Memory B cell (primary cell): ENCODE measurements at places on chromosomes 11 and 22.
A peak's percentile ranks its signal among the peaks of the same experiment; 100 is the strongest.

GRCh38 chr11:82701847-82702520 is 31.7 kb downstream of the FAM181B start:
- DNase-seq = peak; percentile 7

DNA sequence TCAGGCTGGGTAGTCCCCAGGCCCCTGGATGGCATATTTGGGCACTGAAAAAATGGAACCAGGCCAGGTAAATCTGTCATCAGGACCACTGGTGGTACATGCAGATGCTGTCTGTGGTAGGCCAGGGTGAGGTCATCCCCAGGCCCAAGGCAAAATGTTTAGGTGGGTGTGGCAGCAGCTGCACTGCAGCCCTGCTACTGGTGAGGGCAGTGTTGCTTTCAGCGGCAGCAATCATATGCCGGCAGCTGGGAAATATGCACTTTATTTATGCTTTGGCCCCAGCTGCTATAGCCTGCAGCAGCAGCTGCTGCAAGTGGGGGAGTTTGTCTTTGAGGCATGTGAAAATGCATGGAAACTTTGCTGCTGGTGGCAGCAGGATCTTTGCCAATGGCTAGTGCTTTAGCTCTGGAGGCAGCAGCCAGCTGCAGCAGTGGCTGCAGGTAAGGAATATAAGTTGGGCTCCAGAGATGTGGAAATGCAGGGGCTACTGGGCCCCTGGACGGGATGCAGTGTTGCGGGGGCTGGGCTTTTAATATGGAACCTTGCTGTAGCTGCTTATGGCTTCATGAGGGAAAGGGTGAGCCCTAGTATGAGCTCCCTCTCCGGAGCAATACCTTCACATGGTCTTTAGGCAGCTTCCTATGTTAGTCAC is 365.7 kb upstream of the CADM1 start:
- no peak for DNase-seq

DNA sequence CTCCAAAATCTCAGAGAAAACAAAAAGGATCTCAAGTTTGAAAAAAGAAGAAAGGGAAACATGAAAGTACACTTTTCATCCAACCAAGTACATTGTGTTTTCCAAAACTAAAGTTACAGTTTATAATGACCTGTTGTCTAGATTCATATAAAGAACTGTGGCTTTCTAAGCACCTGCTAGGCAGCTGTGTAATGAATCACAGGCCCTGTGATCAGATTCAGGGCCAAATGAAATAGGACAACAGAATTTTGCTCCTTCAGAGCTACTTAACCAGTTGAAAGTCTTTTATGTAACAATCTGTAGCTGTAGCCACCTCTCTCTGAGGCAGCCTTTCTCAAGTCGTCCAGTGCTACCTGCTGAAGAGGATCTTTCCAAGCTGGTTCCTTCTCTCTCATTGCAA is 960.0 kb upstream of the RAG2 start:
- DNase-seq = no peak

DNA sequence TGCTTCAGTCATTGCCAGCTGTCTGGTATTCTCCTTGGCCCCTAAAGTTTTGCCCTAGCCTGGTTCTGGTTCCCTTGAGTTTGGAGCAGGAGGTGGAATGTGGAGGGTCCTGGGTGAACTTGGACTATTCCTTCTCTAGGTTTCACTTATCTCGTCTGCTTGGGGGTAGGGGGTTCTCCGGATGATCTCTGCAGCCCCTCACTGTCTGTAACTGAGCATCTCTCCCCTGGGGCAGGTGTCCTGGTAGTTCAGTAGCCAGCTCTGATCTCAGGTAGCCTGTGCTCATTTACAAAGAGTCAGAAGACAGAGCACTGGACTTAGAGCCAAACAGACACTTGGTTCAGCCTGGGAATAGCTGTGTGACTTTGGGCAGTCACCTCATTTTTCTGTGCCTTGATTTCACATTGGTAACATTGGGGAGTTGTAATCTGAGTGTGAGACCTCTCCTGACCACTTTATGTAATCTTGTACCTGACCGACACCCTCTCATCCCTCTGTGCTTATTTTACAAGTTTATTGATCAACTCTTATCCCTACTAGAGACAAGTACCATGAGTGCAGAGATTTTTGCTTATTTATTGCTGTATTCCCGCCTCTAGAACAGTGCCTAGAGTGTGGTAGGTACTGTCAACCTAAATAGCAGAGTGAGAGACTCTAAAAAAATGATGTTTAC is 804 bp downstream of the CCDC134 start:
- no peak for DNase-seq

DNA sequence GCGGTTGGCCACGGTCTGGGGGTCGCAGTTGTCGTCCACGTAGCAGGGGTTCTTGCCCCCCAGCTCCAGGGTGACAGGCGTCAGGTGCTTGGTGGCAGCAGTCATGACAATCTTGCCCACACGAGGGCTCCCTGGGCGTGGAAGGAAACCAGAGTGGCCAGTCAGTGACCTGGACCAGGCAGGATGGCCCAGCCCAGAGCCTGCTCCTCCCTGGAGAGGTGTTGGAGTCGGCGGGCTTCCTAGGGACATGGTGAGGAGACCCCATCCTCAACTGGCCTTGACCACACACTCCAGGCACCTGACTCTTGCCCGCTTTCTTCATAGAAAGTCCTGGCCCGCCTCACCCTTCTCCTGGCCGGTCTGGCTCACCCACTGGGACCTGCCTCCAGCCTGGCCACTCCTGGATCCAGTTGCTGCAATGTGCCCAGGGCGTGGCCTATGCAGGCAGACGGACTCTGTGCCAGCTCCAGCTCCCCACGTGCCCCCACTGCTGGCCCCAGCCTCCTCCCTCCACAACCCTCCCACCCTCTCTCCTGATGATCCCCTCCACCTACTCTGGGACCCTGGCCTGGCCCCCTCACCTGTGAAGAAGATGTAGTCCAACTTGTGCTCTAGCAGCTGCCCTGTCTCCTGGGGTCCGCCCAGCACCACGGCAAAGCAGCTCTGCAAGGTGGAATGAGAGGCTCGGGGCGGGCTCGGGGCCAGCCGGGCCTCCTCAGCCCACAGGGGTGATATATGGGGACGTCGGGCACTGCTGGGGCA is 8.7 kb downstream of the ALDH3B2 start:
- DNase-seq = no peak

DNA sequence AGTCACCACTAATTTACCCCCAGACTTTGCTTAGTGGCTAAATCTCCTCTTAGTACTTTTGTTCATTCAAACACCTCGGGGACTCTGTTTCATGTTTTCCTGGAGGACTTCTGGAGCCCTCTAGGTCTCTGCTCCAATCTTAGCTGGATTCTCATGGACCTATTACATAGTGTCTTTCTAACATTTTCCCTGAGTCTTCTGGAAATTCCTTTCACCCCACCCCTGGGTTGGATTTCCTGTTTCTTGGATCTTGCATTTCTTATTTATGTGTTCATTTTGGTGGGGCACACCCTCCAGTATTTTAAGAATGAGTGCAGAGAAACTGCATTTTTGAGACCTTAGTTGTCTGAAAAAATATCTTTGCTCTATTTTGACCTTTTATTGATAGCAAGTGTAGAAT is 220.1 kb downstream of the BLID start:
- DNase-seq = no peak

- no peak for DNase-seq
Measured at GRCh38 chr11:57652662-57653061, 3.0 kb upstream of the YPEL4 start.

- DNase-seq = no peak
Measured at GRCh38 chr11:57379732-57380131, 1.2 kb downstream of the PRG3 start.

GRCh38 chr11:15107730-15108515 is 6.8 kb upstream of the INSC start:
- DNase-seq = no peak

DNA sequence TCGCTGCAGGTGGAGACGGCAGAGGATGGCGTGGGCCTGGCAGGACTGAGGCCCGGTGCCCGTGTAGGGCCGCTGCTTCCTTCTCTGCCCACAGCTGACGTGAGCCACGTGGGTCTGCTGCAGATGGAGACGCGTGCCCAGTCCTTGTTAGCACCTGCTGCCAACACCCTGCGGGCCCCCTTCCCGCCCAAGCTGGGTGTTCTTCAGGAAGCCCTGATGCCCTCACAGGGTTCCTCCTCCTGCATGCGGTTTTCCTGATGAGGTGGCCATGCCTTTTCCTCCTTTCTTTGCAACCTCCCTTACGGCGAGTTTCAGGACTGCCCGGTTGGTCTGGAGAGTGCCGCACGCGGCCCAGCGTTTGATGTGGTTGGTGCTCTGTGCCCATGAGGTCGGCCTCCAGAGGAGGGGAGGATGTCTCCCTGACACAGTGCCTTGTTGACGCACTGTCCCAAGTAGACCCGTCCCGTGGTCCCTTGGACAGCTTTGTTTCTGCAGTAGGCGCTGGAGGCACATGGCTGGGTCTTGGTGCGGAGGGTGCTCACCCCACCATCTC is 44.7 kb downstream of the AP2A2 start:
- no peak for DNase-seq

DNA sequence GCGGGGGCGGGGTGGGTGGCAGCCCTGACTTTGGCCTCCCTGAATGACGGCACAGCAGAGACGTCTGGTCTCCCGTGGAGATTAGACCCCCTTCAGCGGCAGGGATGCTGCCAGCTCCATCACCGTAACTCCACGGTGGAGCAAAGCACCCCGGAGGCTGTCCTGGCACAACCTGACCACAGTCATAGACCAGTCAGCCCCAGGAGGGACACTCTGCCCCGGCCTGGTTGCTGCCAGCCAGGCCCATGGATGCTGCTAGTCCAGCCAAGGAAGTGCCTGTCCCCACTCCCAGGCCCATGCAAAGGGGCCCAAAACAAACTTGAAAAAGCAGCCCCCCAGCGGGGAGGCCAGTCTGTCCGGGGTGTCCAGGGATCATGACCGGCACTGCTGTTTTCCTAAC is 11.5 kb upstream of the ANO1 start:
- DNase-seq = no peak

DNA sequence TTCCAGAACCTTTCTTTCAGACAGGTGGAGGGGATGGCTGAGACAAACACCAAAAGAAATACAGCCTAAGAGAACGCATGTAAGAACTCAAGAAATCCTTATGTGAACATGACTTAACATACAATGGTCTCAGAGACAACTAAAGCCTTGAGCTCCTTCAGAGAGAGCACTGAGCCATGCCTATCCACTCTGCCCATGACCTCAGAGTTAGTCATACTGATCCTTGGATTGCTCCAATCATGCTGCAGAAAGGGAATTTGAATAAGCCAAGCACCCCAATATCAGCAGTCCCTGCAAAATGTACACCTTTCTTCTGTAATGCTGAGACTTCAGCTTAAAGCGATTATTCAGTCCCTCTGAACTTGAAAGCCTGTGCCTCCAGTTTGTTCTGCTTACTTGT is 43.2 kb upstream of the CHKA start:
- no peak for DNase-seq

GRCh38 chr11:113514856-113515255 is 39.7 kb upstream of the DRD2 start:
- no peak for DNase-seq

- DNase-seq = no peak
Measured at GRCh38 chr11:47589977-47590861, 3.7 kb downstream of the FAM180B start.

DNA sequence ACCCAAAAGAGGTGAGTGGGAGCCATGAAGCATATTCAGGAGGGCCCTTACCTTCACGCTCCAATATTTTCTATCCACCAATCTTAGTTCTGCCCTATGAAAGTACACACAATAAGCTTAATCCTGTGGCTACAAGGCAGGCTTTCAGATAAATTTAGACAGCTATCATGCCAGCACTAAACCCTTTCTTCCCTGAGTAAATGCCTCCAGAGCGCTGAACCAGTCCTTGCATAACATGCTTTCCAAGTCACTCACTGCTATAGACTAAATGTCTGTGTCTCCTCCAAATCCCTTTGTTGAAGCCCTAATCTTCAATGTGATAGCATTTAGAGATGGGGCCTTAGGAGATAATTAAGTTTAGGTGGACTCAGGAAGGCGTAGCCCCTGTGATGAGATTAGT is 50.3 kb upstream of the FIBIN start:
- DNase-seq = no peak

DNA sequence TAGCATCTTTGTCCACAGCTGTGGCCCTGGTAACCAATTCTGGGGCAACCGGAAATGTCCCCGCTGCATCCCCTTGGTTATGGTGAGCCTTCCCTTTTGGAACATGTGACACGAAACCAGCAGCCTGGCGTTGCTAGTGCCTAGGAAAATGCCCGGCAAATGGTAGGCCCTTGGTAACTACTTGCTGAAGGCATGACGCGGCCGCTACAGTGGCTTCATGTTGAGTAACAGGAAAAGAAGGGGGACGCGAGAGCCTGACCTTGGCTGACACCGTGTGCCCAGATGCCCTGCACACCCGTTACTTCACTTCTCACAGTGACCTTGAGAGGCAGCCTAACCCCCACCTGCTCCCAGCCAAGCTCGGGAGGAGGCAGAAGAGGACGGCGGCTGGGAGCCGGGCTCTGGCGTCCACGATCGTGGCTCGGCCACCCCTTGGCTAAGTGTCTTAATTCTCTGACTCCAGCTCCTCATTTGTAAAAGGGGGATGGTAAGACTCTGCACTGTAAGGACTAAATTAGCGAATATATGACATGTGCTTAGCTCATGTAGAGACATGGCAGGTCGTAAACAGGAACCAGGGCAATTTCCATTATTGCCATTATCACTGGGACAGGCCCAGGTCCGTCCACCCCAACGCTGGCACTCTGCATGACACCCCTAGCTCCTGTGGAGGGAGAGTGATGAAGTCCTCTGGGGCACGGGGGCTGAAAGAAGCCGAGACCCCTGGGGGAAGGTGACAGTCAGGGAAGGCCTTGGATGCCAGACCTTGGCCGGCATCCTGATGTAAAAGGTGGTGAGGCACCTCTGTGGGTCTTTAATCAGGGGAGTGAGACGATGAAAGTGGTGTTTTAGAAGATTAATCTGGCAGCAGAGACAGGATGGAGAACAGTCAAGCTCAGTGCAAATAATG is 18.9 kb downstream of the IFT27 start:
- no peak for DNase-seq

DNA sequence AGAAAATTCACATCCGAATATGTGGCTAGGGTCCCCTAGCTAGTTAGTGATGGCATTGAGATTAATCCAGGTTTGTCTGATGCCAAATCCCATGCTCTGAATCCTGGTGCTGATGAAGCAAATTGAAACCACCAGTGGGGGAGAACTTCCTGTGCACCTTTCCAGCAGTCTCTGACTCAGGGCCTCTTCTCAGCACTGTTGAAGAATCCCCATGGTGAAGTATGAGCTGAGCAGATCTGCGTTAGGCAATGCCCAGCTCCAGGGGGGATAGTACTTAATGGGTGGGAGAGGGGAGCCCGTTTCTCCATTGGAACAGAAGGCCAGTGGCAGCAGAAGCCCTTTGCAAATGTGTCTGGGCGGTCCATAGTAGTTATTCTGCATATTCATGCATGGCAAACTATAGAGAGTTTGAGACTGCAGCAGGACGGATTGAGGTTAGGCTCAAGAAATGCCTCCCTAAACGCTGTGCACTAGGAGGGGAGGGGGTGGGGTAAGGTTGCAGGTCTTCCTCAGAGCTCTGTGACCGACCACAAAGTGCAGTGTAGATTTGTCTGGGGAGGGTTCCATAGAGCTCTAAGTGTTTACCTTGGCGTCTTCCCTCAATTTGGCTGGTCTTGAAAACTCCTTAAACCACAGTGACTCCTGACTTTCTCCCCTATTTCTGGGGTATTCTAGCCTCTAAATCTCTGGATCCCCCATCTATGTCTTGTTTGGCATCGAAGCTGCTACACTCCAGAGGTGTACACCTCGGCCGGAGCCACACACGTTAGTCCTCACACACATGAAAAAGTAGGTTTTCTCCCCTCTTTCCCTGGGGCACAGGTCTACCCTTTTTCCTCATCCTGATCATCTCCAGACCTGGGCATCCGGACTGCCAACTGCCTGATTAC is 4.8 kb downstream of the POU2F3 start:
- DNase-seq = no peak
